Activated CD4-positive, CD25-positive, alpha-beta regulatory T cell treated with anti-CD3 and anti-CD28 coated beads, Interleukin-2, amount 50 U/mL, for 72 hours (primary cell): ENCODE measurements at places on chromosomes 2 and 18.

DNA sequence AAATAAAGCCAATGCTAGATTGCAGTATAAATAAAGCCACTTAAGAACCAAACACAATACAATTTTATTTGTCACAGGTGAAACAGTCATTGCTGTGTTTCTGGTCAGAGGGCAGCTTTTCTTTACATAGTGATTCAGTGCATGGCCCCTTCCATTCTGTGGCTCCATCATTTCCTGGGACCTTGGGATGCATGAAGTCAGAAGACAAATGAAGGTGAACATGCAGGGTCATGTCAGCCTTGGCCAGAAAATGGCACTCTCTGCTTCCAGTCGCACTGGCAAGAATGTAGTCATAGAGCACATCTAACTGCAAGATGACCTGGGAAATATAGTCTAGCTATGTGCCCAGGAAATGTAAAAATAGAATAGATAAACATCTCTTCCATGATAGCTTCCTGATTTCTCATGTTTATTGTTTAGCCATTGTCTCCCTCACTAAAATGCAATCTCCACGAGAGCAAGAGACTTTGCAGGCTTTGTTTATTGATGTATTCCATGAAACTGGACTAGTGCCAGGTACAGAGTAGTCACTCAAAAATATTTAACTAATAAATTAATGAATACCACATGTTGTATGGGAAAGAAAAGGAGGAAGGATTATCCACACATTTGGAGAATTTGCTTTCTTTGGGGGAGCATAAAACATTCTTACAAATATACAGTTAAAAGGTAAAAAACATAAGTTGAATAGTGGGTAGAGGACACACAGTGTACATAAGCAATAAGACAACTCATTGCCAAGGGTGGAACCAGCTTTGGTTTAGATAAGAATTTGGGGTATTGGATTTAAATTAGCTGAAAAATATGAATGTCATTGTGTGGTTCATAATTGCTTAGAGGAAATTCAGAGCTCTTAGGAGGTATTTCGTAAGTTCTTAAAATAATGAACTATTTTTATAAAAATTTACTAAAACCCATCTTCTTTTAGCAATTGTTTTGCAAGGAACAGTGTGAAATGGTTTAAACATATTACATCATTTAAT is 343.8 kb downstream of the PID1 start:
- DNase-seq = no peak

GRCh38 chr2:76563730-76564129 is 853.0 kb upstream of the GCFC2 start:
- DNase-seq = no peak

- DNase-seq = no peak
Observed at GRCh38 chr2:217803653-217803960, 199.2 kb downstream of the TNS1 start.

- DNase-seq = no peak
Observed at GRCh38 chr2:219951099-219951498, 323.7 kb downstream of the SLC4A3 start.

GRCh38 chr2:198385856-198386255 is 581.5 kb downstream of the PLCL1 start:
- no peak for DNase-seq

GRCh38 chr2:133777574-133777960 is 209.3 kb upstream of the NCKAP5 start:
- no peak for DNase-seq

DNA sequence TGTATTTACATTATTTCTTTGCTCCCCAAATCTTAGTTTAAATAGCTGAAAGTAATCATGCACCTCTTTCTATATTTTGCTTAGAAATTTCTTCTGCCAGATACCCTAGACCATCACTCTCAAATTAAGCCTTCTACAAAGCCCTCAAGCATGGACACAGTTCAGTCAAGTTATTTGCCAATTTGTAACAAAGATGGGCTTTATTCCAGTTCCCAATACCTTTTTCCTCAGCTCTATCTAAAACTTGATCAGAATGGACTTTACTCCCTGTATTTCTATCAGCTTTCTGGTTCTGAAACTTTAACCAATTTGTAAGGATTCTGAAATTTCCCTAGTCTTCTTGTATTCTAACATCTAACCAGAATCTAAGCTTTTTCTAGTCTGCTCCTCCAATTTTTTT is 56.6 kb downstream of the SYT4 start:
- DNase-seq = no peak

- no peak for DNase-seq
Observed at GRCh38 chr2:206556357-206556949, 85.8 kb upstream of the FAM237A start.

DNA sequence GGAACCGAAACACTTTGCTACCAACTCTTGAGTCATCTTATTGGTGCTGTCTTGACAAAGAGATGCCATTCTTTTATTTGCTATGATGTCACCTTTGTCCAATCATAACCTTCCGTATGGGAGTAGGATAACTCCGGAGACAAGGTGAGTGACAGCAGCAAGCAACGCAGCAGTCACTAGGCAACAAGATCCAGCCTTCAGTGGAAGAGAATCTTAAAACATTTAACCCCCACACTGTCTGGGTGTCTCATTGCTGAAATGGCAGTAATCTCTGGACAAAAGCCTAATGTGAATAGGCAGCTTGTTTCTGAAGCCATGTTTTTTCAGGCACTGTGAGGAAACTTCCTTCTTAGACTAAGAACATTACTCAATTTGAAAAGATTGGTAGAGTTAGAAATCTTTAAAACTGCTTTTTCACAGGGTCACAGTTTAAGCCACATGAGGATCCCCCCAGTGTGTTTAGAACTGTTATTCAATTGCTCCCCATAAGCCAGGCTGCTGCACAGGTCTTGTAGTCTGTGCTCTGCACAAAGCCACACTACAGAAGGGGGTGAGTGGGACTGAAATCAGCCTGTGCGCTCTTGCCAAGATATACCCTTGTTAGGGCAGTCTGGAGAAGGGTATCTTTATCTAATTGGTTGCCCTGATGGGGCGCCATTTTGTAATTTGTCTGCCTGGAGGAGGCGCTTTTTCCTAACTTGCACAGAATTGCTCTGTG is 131.5 kb upstream of the STON1 start:
- DNase-seq = no peak

DNA sequence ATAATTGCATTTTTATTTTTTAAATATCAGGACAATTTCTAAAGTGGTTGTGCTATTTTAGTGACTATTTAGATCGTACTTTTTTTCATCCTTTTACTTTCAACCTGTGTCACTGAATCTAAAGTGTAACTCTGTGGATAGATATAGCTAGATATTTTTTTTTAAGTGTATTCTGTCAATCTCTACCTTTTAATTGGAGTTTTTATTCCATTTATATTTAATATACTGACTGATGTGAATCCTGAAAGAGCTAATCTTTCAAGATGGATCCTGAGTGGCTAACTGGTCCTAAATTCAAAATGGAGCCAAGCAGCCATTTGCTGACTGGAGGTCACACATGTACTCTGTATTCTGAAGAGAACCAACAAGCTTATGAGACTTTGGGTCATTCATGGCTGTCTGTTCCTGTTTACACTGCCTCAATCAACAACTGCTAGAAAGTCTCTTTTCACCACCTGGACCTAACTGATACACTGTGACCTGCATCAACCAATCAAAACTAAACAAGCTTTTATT is 4.6 kb upstream of the PSMD14 start:
- no peak for DNase-seq

DNA sequence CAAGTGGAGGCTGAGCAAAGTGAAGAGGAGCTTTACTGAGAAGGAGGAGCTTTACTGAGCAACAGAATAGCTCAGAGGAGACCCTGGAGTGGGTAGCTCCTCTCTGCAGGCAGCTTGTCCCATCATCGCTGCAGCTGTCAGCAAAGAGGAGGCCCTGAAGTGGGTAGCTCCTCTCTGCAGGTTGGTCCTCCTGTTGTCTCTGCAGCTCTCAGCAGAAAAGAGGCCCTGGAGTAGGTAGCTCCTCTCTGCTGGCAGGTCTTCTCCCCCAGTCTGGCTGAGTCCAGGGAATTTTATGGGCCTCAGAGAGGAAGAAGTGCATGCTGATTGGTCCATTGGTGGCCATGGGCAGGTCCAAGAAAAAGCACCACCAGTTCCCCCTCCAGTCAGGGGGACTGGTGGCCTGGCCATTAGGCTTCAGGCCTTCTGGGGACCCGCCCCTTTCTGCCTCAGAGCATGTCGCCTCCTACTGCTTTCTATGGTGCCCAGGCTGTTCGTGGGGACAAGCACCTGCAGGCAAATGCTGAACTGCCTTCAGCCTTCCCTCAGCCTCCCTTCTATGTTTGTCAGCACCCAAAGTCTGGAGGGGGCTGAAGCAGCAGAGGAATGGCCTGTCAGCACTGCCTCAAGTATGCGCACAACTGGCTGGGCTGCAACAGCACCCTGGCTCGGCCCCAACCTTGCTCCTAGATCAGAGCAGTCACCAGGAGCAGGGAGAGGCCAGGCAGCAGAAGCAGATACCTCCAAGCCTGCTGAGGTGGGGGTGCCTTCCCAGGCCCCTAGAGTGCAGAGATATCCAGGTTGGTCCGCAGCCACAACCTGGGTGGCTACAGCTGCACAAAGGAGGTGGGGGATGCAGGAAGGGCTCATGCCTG is 5.9 kb downstream of the ZSCAN30 start:
- DNase-seq = no peak

DNA sequence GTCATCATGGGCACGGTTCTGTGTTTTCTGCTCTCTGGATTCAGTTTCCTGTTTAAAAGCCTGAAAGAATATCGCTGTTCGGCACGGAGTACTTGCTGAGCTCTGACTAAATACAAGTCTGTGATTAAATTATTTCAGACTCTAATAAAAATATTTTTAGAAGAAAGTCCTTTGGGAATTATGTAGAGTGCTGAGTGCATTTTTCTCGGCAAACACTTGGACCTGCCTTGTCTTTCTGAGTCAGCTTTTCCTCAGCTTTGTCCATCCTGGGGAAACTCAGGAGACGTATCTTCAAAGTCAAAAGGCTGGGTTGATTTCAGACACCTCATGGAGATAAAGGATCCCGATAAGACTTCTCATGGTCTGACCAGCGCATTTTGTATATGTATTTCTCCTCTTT is 45.9 kb downstream of the IL1R2 start:
- no peak for DNase-seq

GRCh38 chr2:227267410-227268115 is 57.5 kb upstream of the MFF start:
- no peak for DNase-seq

GRCh38 chr2:6031200-6031867 is 339.1 kb downstream of the SOX11 start:
- no peak for DNase-seq

DNA sequence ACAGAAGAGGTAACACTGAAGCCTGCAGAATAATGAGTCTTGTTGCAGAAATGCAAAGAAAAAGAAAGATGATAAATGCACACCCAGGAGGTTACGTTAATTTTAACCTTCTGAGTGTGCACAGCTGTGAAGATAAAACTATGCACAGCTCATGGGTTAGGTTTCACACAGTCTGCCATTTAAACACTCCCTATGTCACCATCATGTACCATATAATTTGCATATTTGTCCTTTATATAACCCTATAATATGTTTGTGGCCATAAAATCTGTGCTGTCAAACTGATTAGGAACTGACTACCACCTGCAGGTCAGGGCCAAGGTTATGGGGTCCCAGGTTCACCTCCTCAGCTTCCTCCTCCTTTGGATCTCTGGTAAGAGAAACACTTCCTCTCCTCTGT is 205.5 kb downstream of the RPIA start:
- DNase-seq = no peak

GRCh38 chr2:56357655-56358295 is 174.0 kb downstream of the CCDC85A start:
- no peak for DNase-seq

DNA sequence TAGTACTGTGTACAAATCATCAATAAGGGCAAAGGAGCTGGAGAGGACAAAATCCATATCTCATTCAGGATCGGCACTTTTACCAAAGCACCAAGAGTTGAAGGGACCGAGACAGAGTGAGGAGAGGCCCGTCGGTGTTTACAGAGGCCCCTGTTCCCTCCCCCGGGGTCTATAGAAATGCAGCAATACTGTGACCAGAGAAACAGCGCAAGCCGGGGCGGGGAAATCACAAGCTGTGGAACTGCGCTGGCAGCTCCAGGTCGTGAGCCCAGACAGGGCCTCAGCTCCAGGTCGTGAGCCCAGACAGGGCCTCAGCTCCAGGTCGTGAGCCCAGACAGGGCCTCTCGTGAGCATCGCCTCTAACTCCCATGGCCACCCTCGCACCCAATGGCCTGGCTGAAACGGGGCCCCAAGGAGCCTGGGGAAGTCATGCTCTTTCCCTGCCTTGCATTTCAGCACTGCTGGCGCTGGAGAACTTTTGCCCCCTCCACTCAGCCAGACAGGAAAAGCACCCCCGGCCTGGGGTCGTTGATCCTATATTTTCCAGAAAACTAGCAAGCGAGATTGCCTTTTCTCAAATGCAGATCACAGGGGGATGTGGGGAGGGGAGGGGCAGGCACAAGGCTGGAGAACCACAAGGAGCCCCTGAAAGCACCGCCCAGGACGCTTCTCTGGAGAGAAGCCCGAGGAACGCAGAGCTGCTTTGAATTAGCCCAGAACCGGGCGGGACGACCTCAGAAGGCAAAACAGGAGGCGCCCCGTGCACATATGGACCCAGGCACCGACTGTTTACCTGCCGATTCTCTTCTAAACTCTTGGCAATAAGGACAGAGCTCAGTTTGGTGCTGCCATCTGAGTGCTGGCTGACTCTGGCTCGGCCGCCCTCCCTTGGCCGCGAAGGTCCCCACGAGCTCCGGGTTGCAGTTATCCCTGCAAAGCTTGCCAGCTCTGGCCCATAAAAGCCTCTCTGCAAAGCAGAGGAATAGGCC is 223.7 kb downstream of the ACKR3 start:
- no peak for DNase-seq

GRCh38 chr2:168632709-168633121 is 169.7 kb upstream of the NOSTRIN start:
- no peak for DNase-seq

DNA sequence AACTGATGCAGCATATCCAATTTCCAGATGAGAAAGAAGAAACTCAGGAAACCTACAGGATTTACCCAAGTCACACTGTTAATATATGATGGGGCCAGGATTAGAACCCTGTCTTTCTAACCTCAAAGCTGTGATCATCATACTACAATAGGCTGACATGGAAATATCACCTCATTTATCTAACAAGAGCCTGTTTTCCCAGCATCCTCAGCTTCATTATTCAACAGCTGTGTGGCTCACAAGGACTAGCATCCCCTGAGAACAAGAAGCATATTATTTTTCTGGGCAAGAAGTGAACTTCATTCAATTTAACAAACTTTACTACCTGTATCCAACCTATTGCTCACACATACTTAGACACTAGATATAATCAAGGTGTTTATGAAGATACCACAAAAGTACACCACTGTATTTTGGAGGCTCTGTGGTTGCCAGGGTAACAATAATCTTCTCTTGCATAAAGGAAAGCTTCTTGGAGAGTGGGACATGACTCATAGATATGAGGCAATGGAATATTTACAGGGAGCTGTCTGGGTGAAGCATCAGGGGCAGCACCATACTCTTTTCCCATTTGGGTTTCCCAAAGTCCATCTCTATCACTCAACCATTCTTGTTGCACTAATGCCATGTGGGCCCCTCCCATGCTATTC is 218.2 kb downstream of the RAD51AP2 start:
- no peak for DNase-seq

DNA sequence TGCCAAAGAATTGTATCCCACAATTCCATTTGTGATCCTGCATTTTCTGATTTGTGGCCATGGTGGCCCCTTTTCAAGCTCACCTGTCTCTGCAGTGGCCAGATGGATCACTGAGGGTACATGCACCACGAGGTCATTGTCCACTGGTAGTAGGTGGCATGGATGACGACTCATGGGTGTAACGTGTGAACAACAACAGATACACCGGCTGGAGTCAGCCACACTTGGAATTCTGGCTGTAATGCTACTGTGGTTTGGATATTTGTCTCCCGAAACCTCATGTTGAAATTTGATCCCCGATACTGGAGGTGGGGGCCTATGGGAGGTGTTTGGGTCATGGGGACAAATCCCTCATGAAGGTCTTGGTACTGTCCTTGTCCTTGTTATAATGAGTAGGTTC is 102.2 kb upstream of the TAF1B start:
- DNase-seq = no peak
